ENCODE measurements at places on chromosomes 2 and 18. TPM values are rescaled to one million over a fixed set of nuclear protein-coding genes. Genes with fewer than 3 reads are reported as not detected.

- DNase-seq = no peak
Measured at GRCh38 chr2:39099310-39099869, 21.5 kb downstream of the SOS1 start.

DNA sequence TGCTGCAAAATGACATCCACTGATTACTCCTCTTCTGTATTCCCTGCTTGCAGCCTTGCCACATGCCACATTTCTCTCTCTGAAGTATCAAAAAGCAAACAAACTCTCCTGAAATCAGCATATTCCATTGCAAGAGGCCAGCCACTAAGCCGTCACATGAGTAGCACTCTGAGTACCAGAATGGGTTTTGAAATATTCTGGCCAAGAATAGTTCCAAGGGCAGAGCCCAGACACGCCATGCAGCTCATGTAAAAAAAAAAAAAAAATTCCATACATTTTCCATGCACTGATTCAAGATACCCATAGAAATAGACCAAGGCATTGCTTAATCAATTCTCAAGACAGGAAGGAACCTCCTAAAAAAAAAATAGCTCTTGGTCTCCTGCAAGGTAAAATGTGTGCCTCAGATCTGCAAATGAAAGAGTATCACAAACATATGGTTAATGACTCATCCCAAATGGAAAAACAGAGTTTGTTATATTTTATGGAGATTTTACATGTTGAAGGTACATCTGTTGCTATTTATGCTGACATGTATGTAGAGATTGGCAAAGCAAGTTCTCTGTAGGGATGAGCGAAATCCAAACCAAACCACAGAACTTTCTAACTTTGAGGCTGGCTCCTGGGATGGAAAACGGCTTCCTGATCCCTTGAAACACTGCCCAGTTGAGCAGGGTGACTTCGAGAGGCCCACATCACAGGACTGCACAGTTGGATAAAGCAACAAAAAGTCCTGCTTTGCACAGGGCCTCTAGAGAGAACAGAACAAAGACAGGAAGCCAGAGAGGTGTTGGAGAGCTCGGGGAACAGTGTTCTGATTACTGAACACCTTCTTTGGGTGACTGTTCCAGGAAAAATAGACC, 346.2 kb downstream of the ZNF521 start:
- no peak for DNase-seq

DNA sequence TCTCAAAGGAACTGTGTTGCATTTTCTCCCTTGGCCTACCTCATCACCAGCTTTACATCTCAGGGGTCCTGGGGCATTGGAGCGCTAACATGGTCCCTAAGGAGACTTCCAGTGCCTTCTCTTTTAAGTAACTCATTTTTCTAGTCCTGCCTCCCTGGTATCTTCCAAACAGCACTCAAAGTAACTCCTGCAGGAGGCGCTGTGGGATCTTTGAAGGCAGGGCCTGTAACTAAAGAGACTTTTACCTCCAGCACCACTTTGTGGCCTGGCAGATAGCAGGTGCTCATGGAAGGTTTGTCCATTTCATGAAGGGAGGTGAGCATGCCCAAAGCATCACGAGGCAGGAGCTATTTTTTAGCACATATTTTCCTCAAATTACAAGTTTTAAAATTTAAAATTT, 411.0 kb upstream of the GYPC start:
- no peak for DNase-seq

DNA sequence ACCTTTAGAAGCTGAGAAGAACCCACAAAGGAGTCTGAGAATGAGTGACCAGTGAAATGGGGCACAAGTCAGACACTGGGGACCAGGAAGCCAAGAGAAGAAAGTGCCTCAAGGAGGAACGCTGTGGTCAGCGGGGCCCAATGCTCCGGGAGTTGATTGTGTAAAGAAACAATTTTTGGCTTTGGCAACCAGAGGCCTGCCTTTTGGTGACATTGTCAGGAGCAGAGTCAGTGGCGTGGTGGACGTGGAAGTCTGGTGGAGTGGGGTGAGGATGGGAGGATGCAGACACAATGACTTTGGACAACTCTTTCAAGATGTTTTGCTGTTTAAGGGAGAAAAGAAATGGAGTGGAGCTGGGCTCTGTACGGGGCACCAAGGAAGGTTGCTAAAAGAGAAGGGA, 100.2 kb upstream of the SEC11C start:
- no peak for DNase-seq

- DNase-seq = no peak
Measured at GRCh38 chr2:202104286-202104870, 31.3 kb downstream of the KIAA2012 start.

GRCh38 chr18:35291166-35291565, 1.1 kb upstream of the ZSCAN30 start:
- DNase-seq = no peak

DNA sequence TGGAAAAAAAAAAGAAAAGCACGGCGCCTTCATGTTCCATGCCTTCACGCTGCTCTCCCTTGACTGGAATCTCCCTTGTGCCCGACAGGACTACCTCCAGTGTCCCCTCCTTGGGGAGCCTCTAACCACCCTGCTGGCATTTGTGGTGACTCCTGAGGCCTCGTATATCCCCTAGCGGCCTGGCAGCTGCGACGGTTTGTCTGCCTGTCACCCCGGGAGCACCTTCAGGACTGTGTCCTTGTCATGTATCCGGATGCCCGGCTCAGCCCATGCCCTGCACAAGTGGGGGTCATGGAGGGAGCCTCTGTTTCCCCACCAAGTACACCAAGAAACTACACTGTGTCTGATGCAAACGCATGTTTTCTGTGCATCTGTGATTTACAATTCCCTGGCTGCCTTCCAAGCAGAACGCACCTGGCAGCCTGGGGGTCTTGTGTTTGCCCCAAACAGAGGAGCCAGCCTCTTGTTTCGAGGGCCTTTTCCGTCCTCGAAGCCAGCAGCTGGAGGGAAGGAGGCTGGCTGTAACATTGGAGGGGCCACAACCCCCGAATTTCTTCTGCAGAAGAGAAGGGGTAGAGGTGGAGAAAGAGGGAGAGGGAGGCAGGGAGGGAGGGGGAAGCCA, 18.9 kb downstream of the TWIST2 start:
- no peak for DNase-seq

KLHL14 gene
- total RNA-seq = 3.0 TPM

UGGT1 gene
- total RNA-seq = 31.2 TPM

OTOS gene
- not detected for total RNA-seq

Measured in epithelial cell of proximal tubule (primary cell).